ENCODE measurements at places on chromosomes 16 and 17.

DNA sequence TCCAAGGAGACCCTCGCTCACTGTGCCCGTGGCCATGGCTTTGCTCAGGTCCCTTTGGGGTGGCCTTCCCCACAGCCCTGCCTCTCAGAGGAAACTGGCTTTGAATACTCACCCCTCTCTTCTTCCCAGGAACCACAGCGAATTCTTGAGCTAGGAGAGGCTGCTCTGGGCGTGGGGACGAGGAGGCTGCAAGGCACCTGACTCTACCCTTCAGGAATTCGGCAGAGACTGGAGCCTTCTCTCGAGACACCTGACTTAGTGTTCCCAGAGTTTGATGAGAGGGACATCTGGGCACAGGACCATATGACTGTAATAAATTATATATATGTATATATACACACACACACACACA, 6.2 kb downstream of the LLGL2 start:
- no peak for DNase-seq

DNA sequence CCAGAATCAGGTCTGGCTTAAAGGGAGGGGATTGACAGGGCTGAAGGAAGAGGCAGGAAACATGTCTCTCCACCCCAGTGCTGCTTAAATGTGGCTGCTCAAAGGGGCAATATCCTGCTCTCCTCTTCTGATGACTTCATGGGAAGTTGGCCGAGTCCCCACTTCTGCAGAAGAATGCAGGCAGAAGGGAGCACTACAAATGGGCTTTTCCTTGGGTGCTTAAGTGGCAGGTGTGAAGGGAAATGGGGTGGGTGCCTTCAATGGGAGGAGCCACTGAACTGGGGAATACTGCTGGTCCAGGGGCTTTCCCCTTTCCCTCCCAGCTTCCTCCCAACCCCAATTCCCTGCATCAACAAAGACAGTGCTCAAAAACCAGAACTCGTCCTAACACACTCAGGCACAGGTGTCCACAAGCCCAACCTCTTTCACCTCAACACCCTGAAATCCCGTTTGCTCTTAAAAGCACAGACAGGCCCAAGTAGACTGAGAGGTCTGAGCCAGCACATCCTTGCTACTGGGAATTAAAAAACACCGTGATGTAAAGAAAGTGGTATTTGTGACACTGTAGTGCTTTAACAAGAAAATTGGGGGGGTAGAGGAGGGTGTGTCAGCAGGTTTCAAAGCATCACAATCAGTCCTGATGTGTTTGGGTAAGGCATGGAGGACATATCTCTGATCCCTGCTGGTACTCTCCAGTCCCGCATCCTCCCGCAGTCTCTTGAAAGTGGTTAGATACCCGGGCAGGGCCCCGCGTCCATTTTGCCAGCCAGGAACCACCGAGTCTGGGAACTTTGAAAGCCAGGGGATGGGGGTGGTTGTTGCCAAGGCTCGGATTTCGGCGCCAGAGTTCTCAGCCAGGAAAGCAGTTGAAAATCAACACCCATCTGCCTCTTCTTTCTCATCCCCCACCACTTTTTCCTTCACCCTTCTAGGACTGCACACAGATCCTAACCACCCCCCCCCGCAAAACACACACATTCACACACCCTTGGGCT, 1.6 kb downstream of the CA10 start:
- DNase-seq = no peak

DNA sequence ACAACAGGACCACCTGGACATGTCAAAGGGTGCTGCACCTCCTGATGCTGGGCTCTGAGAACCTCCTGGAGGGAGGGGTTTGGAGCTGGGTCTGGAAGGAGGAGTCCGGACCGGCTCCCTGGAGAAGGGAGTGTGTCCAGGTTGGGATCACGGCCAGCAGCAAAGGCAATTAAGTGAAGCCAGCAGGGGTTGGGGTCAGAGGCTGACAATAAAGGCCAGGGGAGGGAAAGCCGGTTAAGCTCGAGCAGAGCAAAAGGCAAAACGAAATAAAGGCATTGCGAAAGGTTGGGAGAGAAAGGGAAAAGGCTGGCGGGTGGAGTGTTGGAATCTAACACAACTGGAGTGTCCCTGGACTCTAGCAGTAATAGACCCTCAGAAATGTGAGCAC, 992 bp upstream of the CACNG4 start:
- DNase-seq = peak; percentile 56

DNA sequence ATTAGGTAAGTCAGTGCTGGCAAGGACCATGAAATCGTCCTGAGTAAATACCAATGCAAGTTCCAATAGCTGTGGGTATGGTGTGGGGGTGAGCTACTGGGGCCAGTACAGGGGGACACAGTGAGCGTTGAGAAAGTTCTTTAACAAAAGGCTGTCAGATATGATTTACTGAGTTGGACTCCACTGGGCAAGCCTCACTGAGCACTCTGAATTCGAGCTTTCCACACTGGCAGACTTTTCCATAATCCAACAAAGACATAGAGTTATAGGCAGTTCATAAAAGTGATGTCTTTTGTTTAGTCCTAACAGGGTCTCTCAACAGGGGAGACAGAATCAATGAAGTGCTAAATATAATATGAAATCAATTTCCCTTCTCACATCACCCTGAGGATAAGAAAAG, 489.0 kb downstream of the KCNJ2 start:
- DNase-seq = no peak

DNA sequence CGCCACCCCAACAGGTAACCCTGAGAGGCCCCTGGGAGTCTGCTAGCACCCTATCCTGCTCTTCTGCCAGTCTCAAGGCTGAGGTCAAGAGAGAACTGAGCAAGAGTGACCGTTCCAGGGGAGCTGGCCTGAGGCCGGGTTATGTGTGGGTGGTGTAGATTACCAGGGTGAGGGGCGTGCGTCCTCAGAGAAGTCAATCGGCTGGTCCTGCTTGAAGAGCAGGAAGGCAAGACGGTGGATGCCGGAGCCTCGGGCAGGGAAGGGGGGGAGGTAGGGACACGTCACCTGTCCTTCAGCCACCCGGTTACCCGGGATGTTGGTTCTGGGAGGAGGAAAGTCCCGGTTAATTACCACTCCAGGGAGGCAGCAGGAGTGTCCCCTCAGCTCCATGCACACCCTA, 2.6 kb upstream of the TRIM65 start:
- DNase-seq = no peak

GRCh38 chr16:87264634-87265033, 52.6 kb downstream of the C16orf95 start:
- DNase-seq = no peak

GRCh38 chr16:88744577-88745521, 38.5 kb downstream of the CTU2 start:
- DNase-seq = no peak

- no peak for DNase-seq
These were observed 30.9 kb downstream of the TBCD start for GRCh38 chr17:82782657-82783207.

- DNase-seq = no peak
These were observed 1.0 kb upstream of the SIRT7 start for GRCh38 chr17:81918832-81919545.

DNA sequence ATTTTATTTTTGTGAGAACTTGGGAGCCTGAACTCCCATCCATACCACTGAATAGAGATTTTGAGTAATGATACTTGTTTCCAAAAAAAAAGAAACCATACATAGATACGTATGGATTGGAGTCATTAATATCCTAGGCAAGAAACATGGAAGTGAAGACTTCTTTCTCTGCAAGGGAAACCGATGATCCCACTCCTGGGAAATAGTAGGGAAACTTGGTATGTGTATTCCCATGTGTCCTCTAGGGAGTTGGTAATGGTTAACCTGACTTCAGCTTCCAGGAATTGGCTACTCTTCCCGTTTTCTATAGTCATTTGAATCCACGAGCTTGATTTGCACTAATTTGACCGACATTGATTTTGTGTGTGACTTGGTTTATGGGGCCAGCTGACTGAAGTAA, 5.4 kb downstream of the FUS start:
- no peak for DNase-seq

GRCh38 chr17:78458736-78459335, 80.4 kb downstream of the PGS1 start:
- no peak for DNase-seq

- no peak for DNase-seq
These were observed 1.3 kb upstream of the ADGRG5 start for GRCh38 chr16:57540906-57541753.

DNA sequence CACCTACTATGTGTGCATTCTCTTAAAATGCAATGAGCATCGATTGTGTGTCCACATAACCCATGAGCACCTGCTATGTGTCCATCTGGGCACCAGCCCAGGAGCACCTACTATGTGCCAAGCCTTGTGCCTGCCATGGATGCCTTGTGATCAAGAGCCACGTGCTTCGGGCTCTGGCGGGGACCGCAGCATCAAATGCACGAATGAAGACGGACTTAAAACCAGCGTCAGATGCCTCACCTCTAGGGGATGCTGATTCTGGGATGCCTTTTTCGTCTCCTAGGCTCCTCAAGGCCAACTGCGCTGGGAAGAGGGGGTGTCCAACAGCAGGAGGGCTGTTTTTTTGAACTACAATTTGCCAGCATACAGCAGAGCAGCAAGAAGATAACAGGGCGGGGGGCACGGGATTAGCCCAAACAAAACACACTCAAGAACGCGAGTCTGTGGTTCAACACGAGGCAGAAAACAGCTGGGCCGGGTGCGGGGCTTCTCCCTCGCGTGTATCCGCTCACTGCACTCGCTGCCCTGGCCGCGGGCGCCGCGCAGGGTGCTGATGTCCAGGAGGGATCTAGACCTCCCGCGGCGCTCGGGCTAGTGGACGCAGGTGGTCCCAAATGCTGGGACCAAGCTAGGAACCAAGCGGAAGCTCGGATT, 1.2 kb upstream of the GLIS2 start:
- DNase-seq = no peak

GRCh38 chr16:66353055-66353454, 13.4 kb upstream of the CDH5 start:
- DNase-seq = no peak

- no peak for DNase-seq
These were observed 4.6 kb upstream of the TEDC2 start for GRCh38 chr16:2455081-2455845.

DNA sequence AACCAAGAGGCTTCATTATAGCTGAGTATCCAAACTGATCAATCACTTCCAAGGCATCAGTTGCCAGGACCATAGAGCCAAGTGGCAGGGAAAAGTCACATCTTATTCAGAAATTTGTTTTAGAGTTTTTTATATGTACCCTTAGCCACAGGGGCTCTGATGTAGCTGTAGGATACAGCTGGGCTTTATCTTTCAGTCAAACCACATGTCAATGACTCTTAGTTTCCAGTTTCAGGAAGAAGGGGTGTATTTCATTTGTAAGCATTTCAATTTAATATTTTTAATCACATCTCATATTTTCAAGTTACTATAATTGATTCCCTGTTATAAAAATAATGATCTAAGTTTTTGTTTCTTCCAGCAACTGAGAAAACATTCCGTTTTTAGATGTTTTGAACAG, 2.9 kb upstream of the FLCN start:
- no peak for DNase-seq

- peak; percentile 28 for DNase-seq
These were observed 174.8 kb downstream of the PRKCB start for GRCh38 chr16:24010440-24011089.

DNA sequence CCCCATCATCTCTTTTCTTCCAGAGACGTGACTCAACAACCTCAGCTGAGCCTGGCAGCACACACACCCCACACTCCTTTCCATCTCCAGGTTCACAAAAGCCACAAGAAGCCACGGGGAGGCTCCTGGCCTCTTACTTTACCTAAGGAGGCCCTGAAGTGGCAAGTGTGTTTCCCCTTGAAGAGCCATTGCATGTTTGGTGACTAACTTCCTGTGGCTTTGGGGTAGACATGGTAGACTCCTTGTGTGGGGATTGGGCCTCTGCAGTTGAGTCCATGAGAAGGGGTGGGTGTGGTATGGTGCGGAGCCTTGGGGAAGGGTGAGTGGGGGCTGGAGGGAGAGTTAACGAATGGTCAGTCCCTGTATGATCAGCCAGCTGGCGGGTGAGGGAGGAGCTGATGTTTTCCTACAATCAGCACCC, 24.2 kb downstream of the SAP30BP start:
- DNase-seq = no peak

DNA sequence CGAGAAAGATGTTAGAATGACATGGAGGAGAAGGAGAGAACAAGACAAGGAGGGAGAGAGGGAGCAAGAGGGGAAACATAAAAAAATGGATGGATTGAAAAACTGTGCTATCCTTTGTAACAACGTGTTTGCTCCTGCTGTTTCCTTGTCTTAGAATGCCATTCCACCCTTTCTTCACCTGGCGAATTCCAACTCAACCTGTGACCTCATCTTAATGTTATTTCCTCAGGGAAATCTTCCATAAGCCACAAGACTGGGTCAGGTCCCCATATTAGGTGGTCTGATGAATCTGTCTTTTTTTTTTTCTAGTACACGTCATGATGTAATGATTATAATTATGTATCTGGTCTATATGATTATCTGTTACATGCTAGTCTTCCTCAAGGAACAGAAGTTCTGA, 195.0 kb upstream of the MAF start:
- DNase-seq = no peak

GRCh38 chr17:52134641-52135040, 23.9 kb downstream of the CA10 start:
- no peak for DNase-seq

- no peak for DNase-seq
These were observed 5.6 kb downstream of the CRYBA1 start for GRCh38 chr17:29252101-29252791.

GRCh38 chr16:11299865-11300559, 18.9 kb upstream of the PRM1 start:
- DNase-seq = no peak

DNA sequence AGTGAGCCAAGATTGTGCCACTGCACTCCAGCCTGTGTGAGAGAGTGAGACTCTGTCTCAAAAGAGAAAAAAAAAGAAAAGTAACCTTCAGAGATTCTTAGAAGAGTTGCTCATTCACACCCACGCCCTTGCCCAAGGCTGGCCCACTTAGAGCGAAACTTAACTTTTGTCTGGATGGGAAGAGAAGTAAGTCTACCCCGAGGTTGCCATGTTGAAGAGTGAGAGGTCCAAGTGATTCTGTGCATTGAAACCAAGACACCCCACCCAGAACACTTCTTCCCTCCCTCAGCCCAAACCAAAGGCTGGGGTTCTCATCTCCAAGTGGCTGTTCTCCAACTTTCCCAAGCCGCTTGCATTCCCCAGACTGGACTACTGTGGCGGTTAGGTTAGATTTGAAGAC, 2.4 kb upstream of the CISD3 start:
- DNase-seq = no peak

DNA sequence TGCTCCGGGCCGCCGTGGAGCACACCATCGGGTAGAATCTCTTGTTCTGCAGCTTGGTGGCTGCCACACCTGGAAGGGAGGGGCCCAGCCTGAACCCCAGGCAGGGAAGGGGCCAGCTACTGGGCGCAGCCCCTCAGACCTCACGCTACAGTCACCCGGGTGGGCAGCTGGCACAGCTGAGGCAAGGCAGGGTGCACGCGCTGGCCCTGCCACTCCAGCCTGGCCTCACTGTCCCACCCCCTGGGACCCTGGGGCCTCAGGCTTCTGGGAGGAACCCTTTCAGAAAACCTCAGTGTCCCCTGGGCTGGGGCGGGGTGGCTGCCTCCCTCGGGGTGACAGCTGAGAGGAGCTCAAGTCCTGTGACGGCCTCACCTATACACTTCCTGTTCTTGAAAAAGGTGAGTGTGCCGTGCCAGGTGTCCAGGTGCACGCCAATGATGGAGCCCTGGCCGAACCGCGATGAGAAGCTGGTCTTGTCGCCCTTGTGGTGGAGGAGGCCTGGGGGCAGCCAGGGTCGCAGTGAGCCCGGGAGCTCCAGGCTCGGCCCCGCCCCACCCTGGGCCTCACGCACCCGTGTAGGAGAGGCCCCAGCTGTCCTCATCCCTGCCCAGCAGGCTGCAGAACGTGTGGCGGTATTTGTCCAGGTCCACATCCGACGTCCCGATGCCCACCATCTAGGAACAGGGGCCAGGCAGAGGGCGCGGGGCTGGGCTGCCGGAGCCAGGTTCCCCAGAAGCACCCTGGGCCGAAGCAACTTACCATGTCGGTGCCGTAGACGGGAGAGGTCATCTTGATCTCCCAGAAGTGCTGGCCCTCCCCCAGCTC, 4.7 kb upstream of the MRPS34 start:
- DNase-seq = no peak
